Kasumi-1 (cell line): ENCODE measurements at places on chromosomes 7 and 10.

- no peak for DNase-seq
Observed at GRCh38 chr10:112584276-112584675, 137.3 kb downstream of the VTI1A start.

GRCh38 chr7:149291036-149291780, 29.2 kb downstream of the ZNF783 start:
- DNase-seq: no peak

- DNase-seq: no peak
Observed at GRCh38 chr10:51162002-51162401, 87.7 kb downstream of the PRKG1 start.

- no peak for DNase-seq
Observed at GRCh38 chr10:118505363-118505762, 90.1 kb downstream of the PRLHR start.

- DNase-seq: no peak
Observed at GRCh38 chr7:66423729-66424128, 205.0 kb upstream of the KCTD7 start.

- no peak for DNase-seq
Observed at GRCh38 chr7:31002256-31002655, 38.5 kb downstream of the GHRHR start.

DNA sequence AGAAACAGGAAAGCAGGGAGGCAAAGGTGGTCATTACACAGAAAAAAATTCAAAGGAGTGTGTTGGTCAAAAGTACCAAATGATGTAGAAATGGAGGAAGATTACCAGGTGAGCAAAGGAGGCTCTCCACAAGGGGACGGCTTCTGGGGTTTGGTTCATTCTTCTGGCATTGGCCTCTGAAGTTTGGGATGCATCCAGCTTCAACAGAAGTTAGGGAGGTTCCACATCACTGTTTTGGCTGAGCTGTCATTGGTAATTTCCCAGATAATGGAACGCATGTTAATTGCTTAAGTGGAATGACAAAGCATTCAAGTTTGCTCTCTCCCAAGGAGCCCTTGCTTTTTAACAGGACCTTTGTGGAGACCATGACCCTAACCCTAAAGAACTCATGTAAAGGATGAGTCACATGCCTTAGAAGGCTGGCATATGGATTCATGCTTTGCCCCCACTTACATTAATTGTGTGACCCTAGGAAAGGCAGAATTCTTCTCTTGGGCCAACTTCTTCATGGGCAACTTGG, 398.6 kb downstream of the GPAM start:
- DNase-seq: no peak

DNA sequence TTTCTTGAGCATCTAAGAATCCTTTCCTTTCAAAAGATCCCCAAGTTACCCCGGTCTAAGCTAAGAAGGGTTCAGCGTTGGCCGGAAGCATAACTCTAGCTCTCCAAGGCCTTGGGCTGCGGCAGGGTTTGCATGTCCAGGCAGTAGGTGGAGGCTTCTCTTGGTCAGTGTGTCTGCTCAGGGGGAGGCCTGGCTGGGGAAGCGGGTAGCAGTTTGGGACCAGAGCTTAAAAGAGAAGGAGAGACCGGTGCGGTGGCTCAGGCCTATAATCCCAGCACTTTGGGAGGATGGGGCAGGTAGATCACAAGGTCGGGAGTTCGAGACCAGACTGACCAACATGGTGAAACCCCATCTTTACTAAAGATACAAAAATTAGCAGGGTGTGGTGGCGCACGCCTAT, 226.3 kb downstream of the MGMT start:
- DNase-seq: no peak

- DNase-seq: no peak
Observed at GRCh38 chr7:48497521-48497920, 326.3 kb downstream of the ABCA13 start.

DNA sequence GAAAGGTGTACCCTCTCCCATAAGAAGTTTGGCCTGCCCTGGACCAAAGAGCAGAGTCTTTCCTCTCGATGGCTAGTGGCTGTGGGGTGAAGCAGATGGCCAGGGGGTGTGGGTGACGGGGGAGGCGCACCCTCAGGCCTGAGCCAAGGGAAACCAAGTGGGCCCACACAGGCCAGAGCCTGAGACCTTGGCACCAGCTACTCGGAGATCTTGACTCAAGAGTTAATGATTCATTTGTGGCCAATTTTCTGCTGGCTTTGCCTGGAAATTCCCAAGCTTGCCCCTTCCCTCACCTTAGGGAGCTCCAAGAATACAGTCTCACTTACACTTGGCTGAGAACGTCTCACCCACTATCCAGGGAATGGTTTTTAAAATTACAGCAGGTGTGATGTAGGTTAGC, 42.7 kb downstream of the ZMIZ1 start:
- no peak for DNase-seq
